ENCODE measurements at places on chromosomes 7 and 10.

GRCh38 chr7:128793181-128793547, 1.4 kb downstream of the CCDC136 start:
- no peak for DNase-seq

GRCh38 chr7:107427462-107427861, 42.4 kb upstream of the GPR22 start:
- DNase-seq, result no peak

GRCh38 chr10:92688927-92689662, 660 bp upstream of the HHEX start:
- peak; percentile 6 for DNase-seq

- DNase-seq, result no peak
Observed at GRCh38 chr10:28768227-28768626, 90.9 kb downstream of the BAMBI start.

DNA sequence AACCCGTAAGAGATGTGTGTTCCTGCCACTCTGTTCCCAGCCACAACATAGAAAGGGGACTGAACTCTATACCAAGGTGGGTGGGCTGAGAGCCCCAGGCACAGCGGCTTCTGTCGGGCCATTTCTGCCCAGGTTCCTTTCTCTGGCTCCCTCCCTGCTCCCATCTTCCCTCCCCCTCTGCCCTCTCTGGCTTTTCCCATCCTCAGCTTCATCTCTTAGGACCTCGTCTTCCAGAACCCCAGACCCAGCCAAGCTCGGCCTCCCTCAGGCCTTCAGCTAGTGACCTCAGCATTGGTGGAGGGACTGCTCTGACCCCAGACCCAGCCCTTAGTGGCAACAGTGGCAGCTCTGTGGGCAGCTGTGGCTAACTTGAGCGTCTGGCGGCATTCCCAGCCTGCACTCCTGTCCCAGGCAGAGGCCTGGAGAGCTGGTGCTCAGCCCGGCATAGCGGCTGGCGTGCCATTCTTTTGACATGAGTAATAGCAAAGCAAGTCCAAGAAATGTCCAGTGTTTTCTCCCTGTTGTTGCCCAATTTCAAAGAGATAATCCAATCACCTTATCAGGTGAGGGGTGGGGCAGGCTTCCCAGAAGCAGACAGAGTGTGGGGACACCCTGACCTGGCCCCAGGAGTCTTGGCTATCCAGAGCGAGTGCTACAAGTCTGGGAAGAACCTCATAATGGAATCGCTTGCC, 15.9 kb downstream of the PTPRE start:
- no peak for DNase-seq

GRCh38 chr7:20267482-20267881, 50.3 kb upstream of the MACC1 start:
- no peak for DNase-seq
